Endodermal cell (in vitro differentiated cells): ENCODE measurements at places on chromosomes 5 and 9.

DNA sequence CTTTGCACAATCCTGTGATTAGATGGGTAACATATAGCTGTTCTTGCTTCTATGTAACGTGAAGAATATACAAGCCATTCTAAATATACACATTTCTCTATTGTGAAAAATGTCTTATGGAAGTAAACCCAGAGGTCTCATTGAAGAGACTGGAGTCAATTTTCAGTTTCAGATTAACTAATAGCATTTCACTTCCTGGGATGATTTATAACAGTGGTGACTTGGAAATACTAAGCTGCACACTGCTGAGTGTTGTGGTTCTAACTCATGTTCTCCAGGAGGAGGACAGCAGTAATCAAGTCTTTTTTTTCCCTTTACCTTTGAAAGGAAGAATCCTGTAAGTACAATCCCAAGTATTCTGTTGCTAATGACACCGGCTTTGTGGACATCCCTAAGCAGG lies 3.3 kb downstream of the CTSL start:
- DNase-seq = no peak

DNA sequence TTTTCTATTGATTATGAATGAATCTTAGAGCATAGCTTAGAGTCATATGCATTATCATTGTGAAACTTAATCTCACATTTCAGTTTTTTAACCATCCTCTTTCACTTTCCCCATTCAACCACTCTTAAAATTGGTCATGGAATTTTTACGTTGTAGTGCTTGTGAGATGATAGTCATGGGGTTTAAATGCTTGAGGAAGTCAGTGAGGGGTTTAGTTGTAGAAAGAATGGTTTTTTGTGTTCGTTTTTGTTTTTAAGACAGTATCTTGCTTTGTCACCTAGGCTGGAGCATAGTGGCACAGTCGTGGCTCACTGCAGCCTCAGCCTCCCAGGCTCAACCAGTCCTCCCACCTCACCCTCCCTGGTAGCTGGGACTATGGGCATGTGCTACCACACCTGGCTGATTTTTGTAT lies 19.6 kb downstream of the UGCG start:
- DNase-seq = no peak

GRCh38 chr5:141849415-141850243 lies 28.6 kb downstream of the PCDH1 start:
- peak; percentile 96 for DNase-seq

- DNase-seq = no peak
Measured at GRCh38 chr9:4923580-4924544, 61.2 kb upstream of the JAK2 start.

GRCh38 chr5:93154535-93154934 lies 426.5 kb downstream of the NR2F1-AS1 start:
- no peak for DNase-seq

GRCh38 chr5:144092508-144092907 lies 78.0 kb downstream of the YIPF5 start:
- no peak for DNase-seq
